ENCODE measurements at places on chromosomes 4 and X.

GRCh38 chrX:105483011-105483410 lies 262.5 kb upstream of the TEX13A start:
- no peak for DNase-seq

DNA sequence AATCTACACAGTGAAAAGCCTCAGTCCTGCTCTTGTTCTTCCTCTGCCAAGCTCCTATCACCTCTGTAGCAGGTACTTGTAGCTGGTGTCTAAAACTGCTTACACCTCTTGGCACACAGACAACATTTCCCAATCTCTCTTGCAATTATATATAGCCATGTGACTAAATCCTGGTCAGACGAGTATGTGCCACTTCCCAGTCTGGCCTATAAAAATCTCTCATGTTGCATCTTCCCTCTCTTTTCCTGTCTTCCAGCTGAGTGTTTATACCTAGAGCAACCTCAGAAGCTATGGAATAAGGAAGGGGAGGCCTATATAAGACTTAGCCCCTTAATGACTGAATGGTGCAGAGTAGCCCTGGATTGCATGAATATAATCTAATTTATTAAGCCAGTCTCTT lies 105.8 kb downstream of the RNF150 start:
- DNase-seq, result no peak

GRCh38 chr4:176653401-176654220 lies 139.1 kb downstream of the VEGFC start:
- no peak for DNase-seq

GRCh38 chrX:138711399-138712347 lies at the start of gene FGF13:
FGF13 (minus strand) TSS chrX:138711717; CDS start chrX:138711003, 714 bp downstream.
- DNase-seq, result no peak

- DNase-seq, result no peak
Observed at GRCh38 chr4:44165938-44166337, 282.7 kb downstream of the KCTD8 start.

DNA sequence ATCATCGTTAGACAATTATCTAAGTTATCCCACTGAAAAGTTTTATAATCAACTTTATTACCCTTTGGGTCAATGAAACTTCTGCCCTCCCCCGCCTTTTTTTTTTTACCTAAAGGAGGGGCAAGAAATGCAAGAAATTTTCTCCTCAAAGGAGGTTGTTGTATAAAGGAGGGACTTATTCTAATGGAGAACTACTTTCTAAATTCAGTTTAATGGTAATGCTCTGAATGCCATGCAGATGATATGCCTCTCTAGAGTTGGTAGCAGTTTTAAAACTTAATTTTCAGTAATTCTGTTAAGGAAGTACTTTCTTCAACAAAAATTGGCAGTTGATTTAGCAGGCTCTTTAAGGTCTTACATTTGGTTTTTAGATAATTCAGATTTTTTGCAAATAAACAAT lies 23.3 kb downstream of the PDLIM5 start:
- no peak for DNase-seq

- DNase-seq, result no peak
Observed at GRCh38 chr4:110609044-110609750, 13.7 kb downstream of the PITX2 start.

GRCh38 chrX:40265936-40266335 lies 168.2 kb upstream of the BCOR start:
- no peak for DNase-seq

DNA sequence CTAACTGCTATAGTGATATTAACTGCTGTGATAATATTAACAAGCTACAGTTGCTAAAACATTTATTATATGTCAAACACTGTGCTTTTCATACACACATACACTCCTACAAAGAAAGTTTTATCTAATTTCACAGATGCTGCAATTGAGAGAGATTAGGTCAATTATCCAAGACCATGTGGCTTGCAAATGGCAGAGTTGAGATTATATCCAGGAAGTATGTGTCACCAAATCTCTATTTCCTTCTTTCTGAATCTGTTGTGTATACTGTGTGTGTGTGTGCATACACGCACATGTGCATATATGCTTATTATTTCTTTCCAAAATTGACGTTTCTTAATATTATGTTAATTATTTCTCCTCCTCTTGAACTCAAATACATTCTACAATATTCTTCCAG lies 775.9 kb upstream of the FTHL17 start:
- no peak for DNase-seq

DNA sequence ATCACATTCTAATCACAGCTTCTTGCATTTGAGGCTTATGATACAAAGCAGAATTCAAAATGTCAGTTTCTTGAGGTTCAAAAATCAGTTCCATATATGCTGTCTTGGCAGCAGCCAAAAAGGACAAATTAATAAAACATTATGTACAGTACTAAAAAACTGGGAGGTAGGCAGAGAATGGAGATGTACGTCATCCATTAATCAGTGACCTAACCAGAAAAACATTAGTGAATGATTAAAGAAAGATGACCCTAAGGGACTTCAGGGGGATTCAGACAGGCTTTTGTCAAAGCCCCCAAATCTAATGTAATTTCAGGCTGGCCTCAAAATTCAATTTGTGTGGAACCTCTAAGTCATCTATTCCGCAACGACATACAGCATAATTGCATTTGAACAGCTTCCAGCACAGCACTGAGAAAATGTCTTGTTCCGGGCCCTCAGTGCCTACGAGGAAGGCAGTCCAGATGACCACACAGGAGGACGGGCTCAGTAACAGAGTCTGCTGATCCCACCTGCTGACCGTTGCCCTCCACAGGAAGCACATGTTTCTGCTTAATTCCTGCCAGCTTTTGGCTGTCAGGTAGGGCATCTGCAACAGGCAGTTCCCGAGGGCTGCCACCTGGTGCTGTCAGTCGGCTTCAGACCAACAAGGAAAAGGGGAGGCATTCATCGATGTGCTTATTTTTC lies 83.8 kb upstream of the HHIP start:
- DNase-seq, result peak; percentile 13

DNA sequence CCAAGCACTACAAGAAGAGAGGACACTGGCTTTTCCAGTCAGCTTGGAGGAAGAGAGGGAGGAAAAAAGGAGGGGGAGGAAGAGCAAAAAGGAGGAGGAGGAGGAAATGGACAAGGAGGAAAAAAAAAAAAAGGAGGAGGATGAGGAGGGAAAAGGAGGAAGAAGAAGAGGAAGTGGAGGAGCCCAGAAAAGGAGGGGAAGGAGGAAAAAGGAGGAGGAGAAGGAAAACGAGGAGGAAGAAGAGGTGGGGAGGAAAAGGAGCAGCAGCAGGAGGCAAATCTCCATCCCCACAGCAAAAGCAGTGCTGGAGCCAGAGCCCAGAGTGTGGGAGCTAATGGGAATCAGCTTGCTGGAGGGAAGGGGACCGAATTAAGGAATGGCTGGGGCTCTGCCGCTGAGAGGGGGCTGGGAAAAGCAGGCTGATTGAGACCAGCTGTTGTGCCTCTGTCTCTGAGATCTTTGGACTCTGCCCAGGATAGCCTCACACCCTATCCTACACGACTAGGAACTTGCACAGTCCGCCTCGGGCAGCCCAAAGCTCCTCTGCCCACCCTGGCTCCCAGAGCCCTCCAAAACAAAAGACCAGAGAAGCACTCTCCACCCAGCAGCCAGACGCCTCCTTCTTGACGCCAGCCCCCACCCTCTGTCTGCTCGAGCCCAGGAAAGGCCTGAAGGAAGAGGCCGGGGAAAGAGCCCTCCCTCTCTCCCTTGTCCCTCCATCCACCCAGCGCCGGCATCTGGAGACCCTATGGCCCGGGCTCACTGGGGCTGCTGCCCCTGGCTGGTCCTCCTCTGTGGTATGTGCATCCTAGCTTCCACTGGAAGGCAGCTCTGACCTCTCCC lies at the start of gene XPNPEP2:
TSS of gene XPNPEP2 (plus strand) at position 514 of the 843 bp plus-strand sequence. CDS start at position 749, 235 bp downstream.
- peak; percentile 41 for DNase-seq

- no peak for DNase-seq
Observed at GRCh38 chr4:20432088-20432487, 180.4 kb downstream of the SLIT2 start.

DNA sequence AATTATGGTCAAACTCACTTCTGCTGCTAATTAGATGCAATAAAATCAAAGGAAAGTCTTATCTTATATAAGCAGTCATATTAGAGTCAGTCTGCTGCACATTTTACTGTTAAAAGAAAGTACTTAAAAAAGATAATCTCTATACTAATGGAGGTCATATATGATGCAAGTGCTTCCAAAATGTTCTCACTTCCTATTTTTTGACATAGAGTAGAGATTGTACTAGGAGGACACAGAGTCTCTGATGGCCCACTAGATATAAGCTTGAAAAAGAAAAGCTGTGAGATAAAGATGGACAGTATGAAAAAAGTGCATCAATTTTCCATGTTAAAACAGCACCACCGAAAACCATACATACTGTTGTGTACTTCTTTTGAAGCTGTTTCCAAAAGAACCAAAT lies 196.9 kb downstream of the KLHL13 start:
- no peak for DNase-seq

DNA sequence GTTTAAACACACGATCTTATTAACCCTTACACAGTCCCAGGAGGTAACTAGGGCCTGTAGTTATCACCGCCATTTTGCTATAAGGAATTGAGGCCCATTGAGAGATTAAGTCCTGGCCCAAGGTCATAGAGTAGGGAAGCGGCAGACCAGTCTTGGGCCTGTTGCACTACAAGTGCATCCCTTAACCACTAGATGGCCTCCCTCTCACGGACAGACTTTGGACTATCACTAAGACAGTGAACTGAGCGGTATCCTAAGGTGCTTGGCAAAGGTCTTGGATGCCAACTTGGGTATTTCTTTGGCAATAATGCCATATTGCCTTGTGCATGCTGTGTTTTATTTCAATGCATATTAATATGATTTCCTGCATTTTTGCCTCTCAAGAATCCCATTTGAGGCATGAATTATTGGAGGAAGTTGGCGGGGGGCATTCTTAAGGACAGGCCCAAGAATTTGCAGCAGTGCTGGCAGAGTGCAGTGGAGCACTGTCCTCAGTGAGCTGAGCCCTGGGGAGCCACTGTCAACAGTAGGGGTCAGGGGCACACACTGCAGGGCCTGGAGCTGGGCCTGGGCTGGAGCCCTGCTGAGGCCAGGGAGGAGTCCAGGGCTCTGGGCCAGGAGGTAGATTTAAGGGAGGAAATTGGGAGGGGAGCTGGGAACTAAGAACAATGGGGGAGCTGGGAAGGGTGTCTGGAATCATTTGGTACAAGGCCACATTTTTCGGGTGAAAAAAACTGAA lies 147.4 kb downstream of the SMIM20 start:
- DNase-seq, result no peak

DNA sequence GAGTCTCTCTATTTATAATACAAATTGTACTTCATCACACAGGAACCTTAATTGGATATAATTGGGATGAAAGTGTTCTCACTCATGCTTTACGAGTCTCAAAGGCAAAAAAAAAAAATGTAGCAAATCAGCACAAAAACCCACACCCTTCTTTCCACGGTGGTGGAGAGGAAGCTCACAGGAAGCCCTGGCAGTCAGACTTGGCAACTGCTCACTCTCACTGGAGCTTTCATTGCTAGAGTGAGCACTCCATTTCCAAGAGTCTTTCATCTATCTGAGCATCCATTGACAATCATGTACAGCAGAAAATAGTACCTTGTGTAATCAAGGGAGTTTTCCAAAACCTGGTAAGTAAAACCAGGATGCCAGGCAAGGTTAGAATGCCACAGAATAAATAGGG lies 2159.4 kb upstream of the AGA start:
- DNase-seq, result no peak
